ENCODE measurements at places on chromosomes 4 and X. TPM values are rescaled to one million over a fixed set of nuclear protein-coding genes. Genes with fewer than 3 reads are reported as not detected.

Gene GUCY2F
- not detected for total RNA-seq

Gene FHIP1A
- 0.84 TPM for total RNA-seq

Gene SPIN2A
- total RNA-seq, result 0.22 TPM

Gene GC
- not detected for total RNA-seq

Gene GPR50
- total RNA-seq, result 0.25 TPM

Gene WAS
- total RNA-seq, result 0.27 TPM

Gene TCEAL6
- total RNA-seq, result not detected

Gene TENM3
- total RNA-seq, result 0.86 TPM

Gene GYPB
- not detected for total RNA-seq

Gene ZFP42
- total RNA-seq, result not detected

Gene HAUS7
- total RNA-seq, result 53.9 TPM

Gene NXF2B
- not detected for total RNA-seq

Gene PCSK1N
- total RNA-seq, result 48.4 TPM

Gene KCTD8
- total RNA-seq, result not detected

Gene UGT8
- 0.15 TPM for total RNA-seq

Gene IL2RG
- total RNA-seq, result not detected

Gene HPGD
- total RNA-seq, result 67.5 TPM

Gene BST1
- 16.4 TPM for total RNA-seq

Gene XAGE1A
- total RNA-seq, result 53.0 TPM

Gene ZNF732
- not detected for total RNA-seq

Gene UBA6
- total RNA-seq, result 17.2 TPM

Gene SOX3
- not detected for total RNA-seq

Gene TMEM150C
- total RNA-seq, result 1.4 TPM

Measured in A549 treated with Mapracorat at 1 μM for 4 hours (cell line).